ENCODE measurements at places on chromosomes 13 and 19.

DNA sequence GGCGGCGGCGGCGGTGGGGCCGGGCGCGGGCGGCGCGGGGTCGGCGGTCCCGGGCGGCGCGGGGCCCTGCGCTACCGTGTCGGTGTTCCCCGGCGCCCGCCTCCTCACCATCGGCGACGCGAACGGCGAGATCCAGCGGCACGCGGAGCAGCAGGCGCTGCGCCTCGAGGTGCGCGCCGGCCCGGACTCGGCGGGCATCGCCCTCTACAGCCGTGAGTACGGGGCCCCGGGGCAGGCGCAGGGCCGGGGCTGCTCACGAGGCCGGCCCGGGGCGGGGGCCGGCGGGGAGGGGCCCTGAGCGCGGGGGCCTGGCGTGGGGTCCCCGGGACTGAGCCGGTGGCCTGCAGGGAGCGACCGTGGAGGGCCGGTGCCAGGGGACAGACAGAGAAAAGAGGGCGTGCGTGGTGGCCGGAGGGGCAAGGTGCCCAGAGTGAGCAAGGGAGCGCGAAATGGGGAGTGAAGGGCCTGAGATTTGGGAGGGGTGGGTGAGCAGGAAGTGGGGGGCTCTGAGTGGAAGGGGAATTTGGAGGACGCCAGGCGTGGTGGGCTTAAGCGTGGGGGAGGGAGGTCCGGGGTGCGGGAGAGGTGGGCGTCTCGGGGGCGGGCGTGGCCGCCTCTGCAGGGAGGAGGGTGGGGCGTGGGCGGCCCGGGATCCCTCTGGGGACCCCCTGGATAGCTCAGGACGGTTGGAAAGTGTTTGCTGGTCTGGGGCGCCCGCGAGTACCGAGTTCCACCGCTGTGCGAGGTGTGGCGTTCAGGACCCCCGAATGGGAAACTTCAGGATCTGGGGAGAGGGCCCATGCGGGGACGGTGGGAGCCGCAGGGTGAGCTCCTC, 575 bp downstream of the CARM1 start:
- peak; percentile 41 for DNase-seq

DNA sequence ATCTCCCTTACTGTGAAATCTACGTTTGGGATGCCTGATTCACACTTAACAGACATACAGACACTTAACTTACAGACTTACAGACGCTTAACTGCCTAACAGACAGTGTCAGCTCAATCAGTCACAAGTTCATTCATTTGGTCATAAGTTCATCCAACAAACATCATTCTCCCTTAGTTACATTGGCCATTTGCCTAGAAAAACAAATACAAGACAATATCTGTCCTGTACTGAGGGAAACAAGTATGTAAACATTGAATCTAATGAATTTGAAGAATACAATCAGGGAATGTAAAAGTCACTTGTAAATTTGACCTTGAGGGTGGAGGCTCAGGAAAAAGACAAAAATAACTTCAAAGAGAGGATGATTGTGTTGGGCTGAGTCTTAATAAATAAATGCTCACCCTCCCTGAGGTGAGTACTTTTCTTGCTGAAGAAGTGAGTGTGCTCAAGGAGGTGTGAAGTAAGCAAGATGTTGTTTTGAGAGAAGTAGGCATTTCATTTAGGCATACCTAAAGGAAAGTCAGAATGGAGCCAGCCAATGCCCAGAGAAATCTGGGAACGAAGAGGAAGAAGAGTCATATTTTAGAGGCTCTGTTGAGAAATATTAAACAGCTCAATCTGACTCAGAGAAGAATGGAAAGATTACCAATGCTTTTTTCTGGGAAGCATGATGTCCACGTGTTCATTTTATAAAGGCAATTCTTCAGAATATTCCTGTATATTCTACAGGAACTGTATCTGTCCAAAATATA, 958.4 kb upstream of the SLC10A2 start:
- DNase-seq: no peak

- DNase-seq: no peak
Measured at GRCh38 chr13:49082653-49083536, 107.2 kb downstream of the FNDC3A start.

DNA sequence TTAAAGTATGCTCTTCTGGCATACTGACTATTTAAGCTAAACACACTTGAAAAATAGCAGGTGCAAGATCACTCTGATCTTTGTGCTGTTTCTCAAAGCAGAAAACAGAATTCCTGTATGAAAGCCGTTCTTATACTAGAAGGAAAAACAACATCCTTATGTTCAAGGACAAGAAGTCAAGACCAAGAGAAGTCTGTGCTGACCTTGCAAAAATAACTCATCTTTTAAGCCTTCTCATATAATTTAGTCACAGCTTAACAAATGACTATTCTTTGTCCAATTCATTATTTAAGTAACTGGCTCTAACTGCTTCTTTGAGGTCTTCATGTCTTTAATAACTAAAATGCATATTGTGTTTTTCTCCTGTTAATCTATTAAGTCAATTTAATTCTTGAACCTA, 2750.2 kb upstream of the PCDH20 start:
- no peak for DNase-seq

GRCh38 chr13:24218977-24219376, 58.5 kb downstream of the SPATA13 start:
- no peak for DNase-seq

- no peak for DNase-seq
Measured at GRCh38 chr13:105984646-105985045, 550.8 kb downstream of the EFNB2 start.

DNA sequence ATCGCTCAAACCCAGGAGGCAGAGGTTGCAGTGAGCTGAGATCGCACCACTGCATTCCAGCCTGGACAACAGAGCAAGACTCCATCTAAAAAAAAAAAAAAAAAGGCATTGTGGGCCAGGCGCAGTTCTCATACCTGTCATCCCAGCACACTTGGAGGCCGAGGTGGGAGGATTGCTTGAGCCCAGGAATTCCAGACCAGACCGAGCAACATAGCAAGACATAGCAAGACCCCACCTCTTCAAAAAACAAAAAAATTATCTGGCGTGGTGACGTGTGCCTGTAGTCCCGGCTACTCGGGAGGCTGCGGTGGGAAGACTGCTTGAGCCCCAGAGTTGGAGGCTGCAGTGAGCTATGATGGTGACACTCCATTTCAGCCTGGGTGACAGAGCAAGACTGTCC, 18.0 kb downstream of the PIP5K1C start:
- DNase-seq: no peak

DNA sequence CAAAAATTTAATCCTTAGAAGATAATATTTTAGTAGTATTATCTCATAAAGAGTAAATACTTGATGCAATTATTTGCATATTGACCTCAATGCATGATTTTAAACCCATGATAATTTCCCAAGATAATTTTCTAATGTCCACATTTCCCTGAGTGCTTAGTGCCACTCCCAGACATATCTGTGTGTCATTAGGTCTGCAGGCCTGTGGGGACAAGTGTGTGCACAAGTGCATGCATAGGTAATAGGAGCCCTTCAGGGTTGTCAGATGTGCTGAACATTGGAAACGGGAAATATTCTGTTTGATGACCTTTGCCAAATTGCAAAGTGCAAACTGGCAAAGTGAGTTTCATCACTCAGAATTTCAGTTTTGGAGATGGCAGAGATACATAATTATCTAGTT, 369.9 kb downstream of the KLF5 start:
- DNase-seq: peak; percentile 47

DNA sequence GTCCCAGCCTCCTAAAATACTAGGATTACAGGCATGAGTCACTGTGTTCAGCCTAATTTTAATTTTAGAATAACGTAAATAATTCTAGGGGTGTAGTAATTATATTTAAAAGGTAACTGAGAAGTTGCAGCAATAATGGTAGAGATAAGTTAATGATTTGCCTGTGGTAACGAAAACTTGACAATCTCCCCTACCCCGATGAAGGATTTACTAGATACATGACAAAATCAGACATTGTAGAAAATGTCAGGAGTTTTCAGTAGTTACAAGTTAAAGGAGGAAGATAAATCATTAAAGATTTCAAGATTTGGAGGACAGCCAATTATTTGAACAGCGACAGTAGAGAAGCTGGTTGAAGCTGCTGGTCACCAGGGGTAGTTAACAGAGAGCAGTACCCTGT, 652.2 kb upstream of the PCDH20 start:
- DNase-seq: no peak

DNA sequence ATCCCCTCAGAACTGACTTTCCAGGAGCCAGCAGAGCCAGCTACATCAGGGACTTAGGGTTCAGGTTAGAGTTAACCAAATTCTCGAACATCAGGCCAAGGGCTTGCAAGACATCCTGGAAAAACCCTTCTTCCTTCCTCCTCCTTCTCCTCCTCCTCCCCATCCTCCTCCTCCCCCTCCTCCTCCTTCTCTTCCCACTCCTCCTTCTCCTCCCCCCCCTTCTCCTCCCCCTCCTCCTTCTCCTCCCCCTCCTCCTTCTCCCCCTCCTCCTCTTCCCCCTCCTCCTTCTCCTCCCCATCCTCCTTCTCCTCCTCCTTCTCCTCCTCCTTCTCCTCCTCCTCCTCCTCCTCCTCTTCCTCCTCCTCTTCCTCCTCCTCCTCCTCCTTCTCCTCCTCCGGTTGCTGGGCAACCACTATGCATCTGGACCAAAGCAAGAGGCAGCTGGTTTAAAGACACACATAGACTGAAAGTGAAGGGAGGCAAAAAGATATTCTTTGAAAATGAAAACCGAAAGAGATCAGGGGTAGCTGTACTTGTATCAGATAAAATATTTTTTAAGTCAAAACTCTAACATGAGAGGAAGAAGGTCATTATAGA, 5.9 kb upstream of the CCL25 start:
- DNase-seq: no peak

GRCh38 chr13:48778610-48779009, 124.9 kb downstream of the CYSLTR2 start:
- DNase-seq: no peak

GRCh38 chr19:38704488-38705026, 39.7 kb downstream of the CAPN12 start:
- DNase-seq: no peak

DNA sequence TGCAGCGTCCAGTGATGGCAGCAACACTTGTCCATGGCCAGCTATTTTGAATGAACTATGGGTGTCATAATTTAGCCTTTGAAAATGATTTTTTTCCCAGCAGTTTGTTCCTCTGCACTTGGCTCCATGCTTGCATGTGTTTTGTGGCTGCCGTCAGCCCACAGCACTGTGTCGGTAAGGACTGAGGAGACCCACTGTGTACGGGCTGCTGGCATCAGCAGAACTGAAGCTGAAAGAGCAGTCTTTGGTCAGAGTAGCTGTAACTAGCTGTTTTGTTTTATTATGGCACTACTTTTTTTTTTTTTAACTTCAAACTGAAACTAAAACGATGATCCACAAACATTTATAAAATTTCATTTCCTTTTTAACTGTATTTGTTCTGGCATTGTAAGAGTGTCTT, 50.3 kb upstream of the TEX29 start:
- DNase-seq: no peak

GRCh38 chr19:8571006-8571411, 6.2 kb downstream of the MYO1F start:
- DNase-seq: peak; percentile 52

DNA sequence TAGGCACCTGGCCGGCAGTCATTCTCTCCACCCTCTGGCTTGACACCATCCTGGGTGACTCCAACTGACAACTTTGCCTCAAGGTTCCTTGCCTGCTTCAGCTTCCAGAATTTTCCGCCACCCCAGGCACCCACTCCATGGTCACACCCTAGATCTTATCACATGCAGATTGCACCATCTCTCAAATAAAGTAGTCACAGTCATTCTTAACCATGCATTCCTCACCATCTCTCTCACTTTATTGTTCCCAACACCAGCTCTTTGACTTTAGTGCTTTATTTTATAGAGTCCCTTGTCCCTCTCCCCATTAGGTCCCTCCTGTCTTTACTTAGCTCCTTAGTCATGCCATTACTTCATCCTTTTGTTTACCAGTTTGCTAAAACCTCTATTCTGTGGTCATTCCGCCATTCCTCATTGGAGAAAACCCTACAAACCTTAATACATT, 351.7 kb downstream of the SPRY2 start:
- DNase-seq: no peak

DNA sequence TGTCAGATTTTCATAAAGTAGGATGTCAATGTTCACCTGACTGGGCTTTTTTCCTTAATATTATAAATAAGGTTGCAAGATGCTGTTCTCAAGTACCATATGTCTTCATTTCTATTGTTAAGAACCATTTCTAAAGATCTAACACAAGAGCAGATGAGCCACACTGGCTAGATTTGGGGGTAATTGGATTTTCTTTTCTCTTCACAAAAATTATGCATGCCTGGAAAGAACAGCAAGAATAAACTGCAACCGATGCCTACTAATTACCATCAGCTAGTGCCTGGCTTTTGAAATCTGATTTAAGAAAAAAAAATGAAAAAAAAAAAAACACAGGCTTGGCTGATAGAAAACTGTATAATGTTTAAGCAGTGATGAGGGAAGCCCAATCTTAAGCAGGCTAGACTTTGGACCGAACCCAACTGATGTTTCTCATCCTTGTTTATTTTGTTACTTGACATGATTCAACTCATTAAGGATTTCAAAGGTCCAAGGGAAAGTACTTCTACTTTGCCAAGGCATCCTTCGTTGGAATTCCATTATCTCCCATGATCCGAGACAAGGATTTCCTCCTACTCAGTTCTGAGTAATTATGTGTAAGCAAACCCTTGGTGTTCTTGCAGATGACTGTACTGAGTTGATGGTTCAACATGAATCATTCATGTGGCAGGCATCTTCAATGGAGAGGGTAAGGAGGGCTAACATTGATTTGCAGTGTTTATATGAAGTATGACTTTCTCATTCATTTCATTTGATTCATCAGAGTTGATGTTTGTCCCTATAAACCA, 300.5 kb downstream of the SPRY2 start:
- DNase-seq: peak; percentile 79

DNA sequence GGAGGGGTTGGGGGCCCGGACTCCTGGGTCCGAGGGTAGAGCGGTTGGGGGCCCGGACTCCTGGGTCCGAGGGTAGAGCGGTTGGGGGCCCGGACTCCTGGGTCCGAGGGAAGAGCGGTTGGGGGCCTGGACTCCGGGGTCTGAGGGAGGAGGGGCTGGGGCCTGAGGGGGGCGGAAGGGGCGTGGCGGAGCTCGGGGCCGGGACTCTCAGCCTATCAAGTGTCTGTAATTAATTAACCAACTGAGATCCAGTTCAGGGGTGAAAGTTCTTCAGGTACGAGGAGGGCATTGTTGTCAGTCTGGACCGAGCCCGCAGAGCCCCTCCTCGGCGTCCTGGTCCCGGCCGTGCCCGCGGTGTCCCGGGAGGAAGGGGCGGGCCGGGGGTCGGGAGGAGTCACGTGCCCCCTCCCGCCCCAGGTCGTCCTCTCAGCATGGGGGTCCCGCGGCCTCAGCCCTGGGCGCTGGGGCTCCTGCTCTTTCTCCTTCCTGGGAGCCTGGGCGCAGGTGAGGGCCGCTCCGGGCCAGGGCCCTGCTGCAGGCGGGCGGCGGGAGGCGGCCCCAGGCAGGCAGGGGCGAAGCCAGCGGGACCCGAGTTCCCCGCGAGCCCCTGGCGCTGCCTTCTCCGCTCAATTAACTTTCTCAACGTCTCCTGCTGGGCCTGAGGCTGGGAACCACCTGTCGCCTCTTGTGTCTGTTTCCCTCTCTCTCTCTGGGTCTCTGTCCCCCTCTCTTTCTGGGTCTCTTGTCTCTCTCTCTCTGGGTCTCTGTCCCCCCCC, 697 bp downstream of the FCGRT start:
- DNase-seq: peak; percentile 91
